Stimulated activated CD4-positive, alpha-beta T cell treated with anti-CD3 and anti-CD28 coated beads, Interleukin-2, amount 100 ng/mL, for 4 hours (primary cell): ENCODE measurements at places on chromosomes 11 and 22.

DNA sequence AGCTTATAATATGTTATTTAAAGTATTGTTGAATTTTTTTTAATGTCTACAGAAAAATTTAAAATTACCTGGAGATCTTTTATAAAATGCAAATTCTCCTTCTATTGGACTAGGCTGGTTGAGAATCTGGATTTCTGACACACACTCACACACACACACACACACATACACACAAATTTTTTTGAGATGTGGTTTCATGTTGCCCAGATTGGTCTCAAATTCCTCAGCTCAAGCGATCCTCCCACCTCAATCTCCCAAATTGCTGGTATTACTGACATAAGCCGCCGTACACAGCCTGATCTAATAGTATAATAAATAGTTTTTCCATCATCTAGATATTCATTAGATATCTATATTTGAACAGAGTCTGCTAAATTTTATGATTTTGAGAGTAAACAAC is 4.5 kb upstream of the RFPL1 start:
- no peak for DNase-seq

DNA sequence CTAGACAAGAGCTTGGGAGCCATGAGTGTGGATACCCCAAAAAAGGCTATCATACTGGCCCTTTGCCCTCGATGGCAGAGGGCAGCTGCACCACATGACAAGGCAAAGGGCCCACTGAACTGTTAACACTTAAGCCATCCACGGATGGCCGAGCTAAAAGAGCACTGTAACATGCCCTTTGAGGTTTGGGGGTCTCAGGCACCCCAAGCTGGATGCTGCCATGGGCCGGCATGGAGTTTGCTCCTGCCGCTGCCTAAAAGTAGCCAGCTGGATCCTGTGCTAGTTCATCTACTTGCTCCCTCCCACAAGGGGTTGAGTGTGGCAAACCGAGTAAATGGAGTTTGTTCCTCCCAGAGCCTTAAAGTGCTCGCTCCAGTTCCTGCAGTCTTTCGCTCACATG is 383.2 kb upstream of the LRRC4C start:
- DNase-seq = no peak

DNA sequence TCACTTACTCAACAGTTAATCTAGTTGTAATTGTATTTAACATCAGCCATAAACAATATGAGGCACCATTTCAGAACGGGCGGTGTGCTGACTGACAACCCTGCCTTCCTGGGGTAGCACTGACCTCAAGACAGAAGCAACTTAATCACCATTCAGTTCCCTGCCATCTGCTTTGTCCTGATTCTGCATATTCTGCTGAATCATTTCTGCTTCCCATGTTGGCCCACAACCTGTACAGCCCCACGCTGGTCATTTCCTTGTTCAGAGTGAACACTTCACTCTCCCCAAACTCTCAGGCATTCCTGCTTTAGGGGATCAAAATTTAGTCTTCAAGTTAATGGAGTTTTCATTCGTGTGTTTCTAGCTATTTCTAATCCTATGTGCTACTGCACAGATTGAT is 132.3 kb upstream of the ZBED5 start:
- DNase-seq = no peak

DNA sequence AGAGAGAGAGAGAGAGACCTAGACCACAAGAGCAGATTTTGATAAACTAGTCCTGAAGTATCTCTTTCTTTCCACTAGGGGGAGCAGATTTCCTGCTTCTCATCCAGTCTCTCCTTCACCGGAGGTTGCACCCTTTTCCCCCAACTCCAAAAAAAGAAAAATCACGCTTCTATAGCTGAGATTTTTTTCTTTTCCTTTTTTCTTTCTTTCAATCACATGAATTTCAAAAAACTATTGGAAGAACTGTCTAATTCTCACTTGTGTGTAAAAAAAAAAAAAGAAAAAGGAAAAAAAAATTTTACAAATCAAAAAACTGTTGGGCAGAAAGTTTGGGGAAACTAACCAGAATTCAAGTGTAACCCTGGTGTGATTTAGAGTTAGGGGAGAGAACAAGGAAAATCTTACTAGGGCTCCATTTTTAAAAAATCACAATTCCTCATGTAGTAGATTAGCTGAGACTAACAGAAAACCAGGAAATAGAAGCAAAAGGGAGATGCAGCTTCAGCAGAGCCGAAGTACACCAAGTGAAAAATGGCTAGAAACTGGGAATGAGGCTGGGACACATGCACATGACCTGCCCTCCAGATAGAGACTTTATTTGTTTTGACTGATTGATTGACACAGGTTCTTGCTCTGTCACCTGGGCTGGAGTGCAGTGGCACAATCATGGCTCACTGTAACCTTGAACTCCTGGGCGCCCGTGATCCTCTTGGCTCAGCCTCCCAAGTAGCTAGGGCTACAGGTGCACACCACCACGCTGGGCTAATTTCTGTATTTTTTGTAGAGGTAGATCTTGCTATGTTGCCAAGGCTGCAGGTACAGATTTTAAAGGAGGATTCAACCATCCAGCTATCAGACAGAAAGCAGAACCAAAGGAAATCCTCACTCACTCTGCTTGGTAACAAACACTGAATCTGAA is 27.1 kb downstream of the SDHD start:
- no peak for DNase-seq
